ENCODE measurements at places on chromosomes 11 and 22.

DNA sequence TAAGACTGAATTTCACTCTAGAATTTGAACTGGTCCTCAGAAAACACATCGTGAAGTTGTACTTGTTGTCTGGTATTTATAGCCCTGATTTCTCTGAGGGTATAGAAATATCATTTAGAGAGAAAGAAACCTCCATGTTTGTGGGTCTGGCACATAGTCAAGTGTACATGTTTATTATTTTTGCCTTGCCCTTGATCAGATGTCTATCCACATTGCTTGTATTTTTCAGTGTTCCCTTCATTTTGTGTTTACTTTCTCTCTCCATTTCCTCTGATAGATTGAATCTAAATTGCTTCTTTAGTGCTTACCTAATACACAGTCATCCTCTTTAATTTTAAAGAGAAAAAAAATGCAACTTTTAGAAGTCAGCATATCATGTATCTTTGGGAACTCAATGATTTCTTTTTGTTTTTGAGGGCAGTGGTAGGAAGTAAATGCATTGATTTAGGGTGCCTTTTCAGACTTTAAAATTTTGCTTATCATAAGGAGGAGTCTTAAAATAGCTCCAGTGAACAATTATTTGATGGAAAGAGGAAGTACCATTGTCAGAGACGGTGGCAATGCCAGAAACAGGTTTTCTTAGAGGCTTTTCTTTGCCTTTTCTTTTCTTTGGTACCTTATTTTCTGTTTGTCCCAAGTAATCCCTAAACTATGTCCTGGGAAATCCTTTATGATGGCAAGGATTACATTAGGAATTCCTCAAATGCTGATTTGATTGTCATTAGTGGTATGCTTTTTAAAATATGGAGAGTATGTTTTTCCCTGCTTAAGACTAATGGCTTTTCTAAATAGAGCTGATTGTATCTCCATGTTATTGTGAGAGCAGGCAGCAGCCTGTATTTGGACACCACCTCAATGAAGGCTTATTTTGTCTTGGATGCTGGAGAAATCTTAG, 29.8 kb upstream of the TECTA start:
- DNase-seq: no peak

DNA sequence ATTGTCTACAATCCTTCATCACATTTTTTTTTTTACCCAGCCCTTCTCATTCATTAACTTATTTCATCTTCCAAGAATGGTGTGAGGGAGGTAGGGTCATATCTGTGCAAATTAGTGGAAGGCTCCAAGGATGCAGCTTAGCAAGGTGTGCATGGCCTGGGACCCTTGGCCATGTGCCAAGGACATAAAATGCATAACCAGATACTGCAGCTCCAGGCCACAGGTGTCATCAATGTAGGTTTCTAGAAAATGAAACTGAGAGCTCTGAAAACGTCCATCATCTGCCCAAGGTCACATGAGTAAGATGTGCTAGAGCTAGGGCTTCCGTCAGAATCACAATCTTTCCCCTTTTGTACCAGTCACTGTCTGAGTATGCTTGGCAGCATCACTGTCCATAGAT, 29.8 kb downstream of the ANKK1 start:
- DNase-seq: no peak

GRCh38 chr11:18368221-18368620, 26.1 kb upstream of the LDHA start:
- no peak for DNase-seq

GRCh38 chr11:9506489-9507276, 45.9 kb downstream of the ZNF143 start:
- DNase-seq: peak; percentile 86

DNA sequence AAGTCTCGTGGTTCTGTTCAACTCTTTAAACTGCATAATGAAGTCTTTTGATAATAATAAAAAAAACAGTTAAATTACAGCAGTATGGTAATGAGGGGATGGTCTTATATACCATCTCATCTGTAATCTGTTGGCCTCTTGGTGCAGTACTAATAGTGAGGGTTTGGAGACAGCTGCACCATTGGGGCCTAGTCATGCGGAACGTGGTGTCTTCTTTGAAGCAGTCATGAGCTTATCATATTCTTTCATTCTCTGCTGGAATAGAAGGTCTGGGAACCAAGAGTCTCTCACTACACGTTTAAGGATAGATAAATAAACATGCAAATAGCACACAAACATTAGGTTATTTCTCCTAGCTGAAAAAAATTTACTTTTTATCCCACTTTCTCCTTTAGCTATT, 40.9 kb upstream of the OR9Q1 start:
- DNase-seq: no peak

GRCh38 chr11:75029836-75030631, 41.3 kb downstream of the NEU3 start:
- DNase-seq: no peak

- DNase-seq: no peak
Observed at GRCh38 chr11:34185926-34186841, 80.8 kb downstream of the NAT10 start.

DNA sequence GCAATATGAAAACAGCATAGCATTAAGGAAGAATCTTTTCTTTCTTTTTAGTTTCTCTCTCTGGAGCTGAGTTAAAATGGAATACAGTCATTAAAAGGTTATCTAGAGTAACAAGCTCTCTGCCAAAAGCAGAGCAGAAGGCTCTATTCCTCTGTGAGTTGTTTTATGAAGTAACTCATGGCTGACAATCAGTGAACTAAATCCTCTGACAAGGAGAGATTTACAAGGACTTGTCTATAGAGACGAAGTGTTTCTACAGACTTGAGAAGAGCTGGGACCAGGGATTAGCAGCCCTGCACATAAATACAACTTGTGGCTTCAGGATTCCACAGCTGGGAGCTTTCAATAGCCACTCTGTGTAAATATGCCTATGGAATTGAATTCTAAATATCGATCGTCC, 192.5 kb upstream of the RAG2 start:
- DNase-seq: no peak

GRCh38 chr11:71948314-71949027, 19.6 kb downstream of the RNF121 start:
- peak; percentile 53 for DNase-seq

- DNase-seq: no peak
Observed at GRCh38 chr11:65595543-65596281, at the start of gene KCNK7. Gene KCNK7 (minus strand): TSS chr11:65595800. CDS start chr11:65595772, 28 bp downstream.

GRCh38 chr22:31556627-31557203, 60.4 kb downstream of the SFI1 start:
- no peak for DNase-seq

DNA sequence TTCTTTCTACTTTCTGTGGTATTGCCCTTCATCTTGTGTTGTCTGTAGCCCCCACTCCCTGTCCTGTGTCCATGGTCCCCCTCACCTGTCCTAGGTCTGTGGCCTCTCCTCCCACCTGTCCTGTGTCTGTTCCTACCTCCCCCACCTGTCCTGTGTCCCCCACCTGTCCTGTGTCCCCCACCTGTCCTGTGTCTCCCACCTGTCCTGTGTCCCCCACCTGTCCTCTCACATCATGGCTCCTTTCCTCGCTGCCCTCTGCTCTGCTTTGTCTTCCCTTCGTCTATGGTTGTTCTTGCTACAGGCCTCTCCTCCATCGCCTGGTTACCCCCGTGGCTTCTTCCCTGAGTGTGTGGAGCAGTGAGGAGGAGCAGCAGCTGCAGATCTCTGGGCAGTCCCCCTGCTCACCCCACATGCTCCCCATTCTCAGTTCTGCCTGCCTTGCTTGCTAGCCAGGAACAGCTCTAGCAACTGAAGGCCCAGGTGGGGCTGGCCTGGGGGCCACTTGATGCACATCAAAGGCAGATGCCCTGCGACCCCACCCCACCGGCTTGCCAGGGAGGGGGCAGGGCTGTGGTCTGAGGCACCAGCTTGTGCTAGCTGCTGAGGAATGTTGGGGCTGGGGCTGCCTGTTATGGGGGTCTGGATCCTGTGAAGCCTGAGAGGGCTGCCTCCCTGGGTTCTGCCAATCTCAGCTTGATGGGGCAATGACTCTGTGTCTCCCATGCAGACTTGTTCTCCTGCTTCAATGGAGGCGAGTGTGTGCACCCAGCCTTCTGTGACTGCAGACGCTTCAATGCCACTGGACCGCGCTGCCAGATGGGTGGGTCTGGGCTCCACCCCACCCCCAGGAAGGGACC, 5.6 kb downstream of the OTOG start:
- DNase-seq: no peak

DNA sequence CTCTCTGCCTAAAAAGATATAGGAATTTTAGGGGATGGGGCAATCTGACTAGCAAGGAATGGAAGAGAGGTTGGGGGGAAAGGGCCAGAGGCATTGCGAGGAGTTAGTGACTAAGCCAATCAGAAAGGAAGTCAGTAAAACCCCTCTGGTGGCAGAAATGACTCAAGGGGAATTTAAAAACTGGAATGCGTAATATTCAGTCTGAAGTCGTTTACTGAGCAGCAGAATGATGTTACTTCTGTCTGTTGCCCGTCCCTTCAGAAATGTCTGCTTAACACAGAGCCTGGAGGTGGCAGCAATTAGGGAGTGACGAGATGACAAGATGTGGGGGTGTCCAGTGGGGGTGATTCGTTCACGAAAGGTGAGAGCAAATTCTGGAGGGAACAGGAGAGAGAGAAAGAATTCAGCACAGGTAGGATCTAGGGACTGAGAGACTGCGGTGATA, 107.7 kb upstream of the CLMP start:
- no peak for DNase-seq

Measured in left kidney (tissue), 8 donors.